Mesothelial cell of epicardium (in vitro differentiated cells): ENCODE measurements at places on chromosomes 6 and 20. TPM values are rescaled to one million over a fixed set of nuclear protein-coding genes. Genes with fewer than 3 reads are reported as not detected.

- H3K36me3 ChIP-seq = peaks cover 9% of the 10 kb centered on the region
- no peak for DNase-seq
- no peak overlapping the region for H3K4me3 ChIP-seq
Observed at GRCh38 chr20:57212534-57213276, 53.7 kb downstream of the BMP7 start.

DNA sequence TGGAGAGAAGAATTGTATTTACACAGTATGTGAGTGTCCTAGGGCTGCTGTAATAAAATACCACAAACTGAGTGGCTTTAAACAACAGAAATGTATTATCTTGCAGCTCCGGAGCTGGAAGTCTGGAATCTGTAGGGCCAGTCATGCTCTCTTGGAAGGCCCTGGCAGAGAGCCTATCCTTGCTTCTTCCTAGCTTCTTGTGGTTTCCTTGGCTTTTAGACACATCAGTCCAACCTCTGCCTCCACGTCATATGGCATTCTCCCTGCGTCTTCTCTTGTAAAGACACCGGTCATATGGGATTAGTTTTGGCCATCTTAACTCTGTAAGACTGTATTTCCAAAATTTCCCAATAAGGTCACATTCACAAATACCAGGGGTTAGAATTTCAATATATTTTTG is 10.8 kb downstream of the FNDC1 start:
- H3K4me3 ChIP-seq = no peak overlapping the region
- no peaks in the 10 kb centered on the region for H3K4me1 ChIP-seq
- no peak overlapping the region for H3K27ac ChIP-seq
- DNase-seq = no peak
- H3K36me3 ChIP-seq = no peaks in the 10 kb centered on the region

GRCh38 chr6:118859517-118860064 is 34.4 kb upstream of the ASF1A start:
- no peaks in the 10 kb centered on the region for H3K27me3 ChIP-seq
- H3K4me3 ChIP-seq = no peak overlapping the region
- no peak overlapping the region for H3K27ac ChIP-seq
- H3K4me1 ChIP-seq = no peaks in the 10 kb centered on the region
- no peak for DNase-seq

DNA sequence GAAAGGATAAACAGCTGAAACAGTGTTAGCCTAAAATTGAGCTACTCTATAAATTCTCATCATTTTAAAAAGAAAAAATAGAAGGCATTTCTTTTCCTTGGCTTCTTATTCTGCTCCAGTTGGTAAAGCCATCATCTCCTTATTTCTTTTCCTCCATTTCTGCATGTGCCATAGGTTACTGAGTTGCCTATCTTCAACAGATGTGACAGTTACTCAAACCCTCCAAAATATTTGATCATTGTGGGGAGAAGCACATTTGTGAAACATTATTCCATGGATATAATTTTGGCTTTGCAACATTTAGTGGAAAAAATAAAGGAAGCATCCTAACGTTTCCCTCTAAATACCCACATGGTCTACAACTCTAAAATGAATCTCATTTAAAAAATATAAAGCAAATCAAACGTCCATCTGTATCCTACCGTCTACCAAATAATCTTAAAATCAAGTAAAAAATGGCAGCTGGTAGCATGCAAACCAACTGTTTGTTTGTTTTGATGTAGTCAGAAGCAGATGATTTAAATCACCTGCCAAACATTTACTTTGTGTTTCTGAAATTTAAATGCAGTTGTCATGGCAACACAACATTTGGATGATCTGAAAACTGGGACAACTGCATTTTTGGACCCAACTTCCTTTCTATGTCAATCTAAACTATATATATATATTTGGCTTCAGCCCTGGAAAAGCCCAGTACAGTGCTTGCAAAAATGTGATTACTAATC is 16.8 kb upstream of the SNX9 start:
- no peaks in the 10 kb centered on the region for H3K4me1 ChIP-seq
- DNase-seq = no peak
- no peaks in the 10 kb centered on the region for H3K27me3 ChIP-seq

DNA sequence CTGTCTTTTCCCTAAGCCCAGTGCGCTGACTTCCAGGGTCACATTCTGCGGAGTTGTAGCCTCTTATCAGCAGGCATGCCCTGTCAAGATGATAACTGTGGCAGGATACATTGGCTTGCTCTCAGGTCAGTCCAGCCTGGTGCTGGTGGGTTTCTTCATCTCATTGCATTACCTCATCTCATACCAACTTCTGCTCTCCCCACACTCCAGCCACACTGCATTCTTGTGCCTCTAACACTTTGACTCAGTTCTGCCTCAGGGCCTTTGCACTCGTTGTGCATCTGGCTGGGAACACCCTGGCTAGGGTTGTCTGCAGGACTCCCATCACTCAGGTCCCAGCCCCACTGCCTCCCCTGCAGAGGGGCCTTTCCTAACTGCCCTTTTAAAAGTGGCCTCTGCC is 110.3 kb upstream of the BACH2 start:
- H3K27me3 ChIP-seq = no peaks in the 10 kb centered on the region
- H3K4me1 ChIP-seq = peaks cover 21% of the 10 kb centered on the region
- H3K36me3 ChIP-seq = no peaks in the 10 kb centered on the region
- H3K27ac ChIP-seq = no peak overlapping the region
- no peak overlapping the region for H3K4me3 ChIP-seq
- no peak for DNase-seq

DNA sequence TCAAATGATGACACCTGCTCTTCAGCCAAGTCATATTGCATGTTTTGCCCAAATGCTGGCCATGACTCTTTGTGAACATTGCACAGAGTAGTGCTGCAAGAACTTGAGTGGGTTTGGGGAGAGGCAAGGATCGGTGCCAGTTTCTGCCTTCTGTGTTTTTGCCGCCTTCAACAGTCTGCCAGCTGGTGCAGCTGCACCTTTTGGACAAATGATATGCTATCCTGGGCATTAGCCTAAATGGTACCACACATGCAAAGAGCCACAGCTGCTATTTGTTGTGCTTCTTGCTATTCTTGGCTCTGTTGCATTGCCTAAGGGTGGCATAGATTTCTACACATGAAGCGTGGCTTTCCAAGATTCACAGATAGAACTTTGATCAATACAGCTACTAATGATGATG is 189.0 kb upstream of the CCN2 start:
- no peaks in the 10 kb centered on the region for H3K27me3 ChIP-seq
- peaks cover 4% of the 10 kb centered on the region for H3K4me1 ChIP-seq
- DNase-seq = no peak
- H3K36me3 ChIP-seq = no peaks in the 10 kb centered on the region
- no peak overlapping the region for H3K4me3 ChIP-seq
- no peak overlapping the region for H3K27ac ChIP-seq

The GABRR1 gene
- not detected in 3 replicates for total RNA-seq

The PTCRA gene
- not detected in 3 replicates for total RNA-seq

The PHACTR3 gene
- 0.11 to 0.16 TPM (median 0.16 TPM) in 3 replicates for total RNA-seq

DNA sequence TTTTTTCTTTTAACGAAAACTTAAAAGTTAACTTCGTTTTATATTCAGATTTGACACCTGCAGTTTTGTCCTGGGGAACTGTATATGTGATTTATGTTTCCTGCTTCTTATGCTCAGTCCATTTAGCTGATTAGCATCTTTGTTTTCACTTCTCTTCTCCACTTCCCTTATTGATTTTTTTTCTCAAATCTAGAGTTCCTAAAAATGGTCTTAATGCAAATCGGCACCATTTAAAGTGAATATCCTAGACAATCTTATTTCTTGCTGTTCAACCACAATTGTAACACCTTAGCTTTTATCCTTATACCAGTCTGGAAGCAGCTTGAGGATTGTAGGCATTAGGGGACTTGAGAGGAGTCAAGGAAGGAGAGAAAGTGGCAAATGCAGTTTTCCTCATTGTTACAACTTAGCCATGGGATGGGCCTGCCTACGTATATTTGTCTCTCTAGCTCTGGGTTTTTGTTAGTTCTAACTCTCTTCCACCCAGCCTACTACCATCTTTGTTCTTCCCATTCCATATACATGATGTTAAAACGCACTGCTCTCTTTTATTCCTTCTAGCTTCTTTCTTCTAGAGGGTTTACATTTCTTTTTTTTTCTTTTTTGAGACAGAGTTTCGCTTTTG is 8.5 kb downstream of the QRSL1 start:
- no peaks in the 10 kb centered on the region for H3K27me3 ChIP-seq
- H3K4me1 ChIP-seq = peaks cover 7% of the 10 kb centered on the region
- peaks cover 23% of the 10 kb centered on the region for H3K36me3 ChIP-seq
- DNase-seq = no peak

GRCh38 chr6:45667300-45667699 is 289.6 kb upstream of the SUPT3H start:
- H3K27ac ChIP-seq = no peak overlapping the region
- H3K36me3 ChIP-seq = no peaks in the 10 kb centered on the region
- H3K4me1 ChIP-seq = peaks cover 5% of the 10 kb centered on the region
- H3K27me3 ChIP-seq = peaks cover 46% of the 10 kb centered on the region
- H3K4me3 ChIP-seq = no peak overlapping the region

DNA sequence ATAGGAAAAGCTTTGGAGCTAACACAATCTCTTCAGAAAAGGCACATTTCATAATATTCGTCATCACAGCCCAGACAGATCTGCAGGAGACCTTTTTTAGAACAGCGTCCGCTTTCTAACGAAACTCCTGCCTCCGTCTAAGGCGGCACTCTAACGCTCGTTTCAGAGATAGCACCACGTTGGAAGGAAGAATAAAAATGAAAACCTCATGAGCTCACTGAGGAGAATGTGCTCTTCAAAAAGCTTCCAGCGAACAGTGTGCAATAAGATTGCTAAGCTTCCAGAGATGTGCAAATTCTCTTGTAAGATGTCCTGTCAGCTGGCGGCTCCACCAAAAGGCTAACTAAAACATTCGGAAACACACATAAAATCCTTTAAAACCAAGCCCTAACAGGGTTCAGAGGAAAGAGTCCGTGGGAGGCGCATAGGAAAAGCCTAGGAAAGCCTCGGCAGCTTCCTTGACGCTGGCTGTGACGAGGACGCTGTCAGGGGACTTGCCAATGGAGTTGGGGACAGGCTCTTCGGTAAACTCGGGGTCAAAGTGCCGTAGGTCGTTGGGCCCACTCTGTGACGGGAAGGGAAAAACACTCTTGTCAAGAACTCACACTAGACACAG is 117.6 kb upstream of the SLC2A12 start:
- peaks cover 16% of the 10 kb centered on the region for H3K27me3 ChIP-seq
- peak overlapping the region; percentile 73 for H3K27ac ChIP-seq
- peaks cover 54% of the 10 kb centered on the region for H3K4me1 ChIP-seq

GRCh38 chr6:8017705-8018104 is 46.5 kb downstream of the BLOC1S5 start:
- H3K27ac ChIP-seq = no peak overlapping the region
- H3K36me3 ChIP-seq = peaks cover 13% of the 10 kb centered on the region
- DNase-seq = no peak
- peaks cover 15% of the 10 kb centered on the region for H3K4me1 ChIP-seq
- no peaks in the 10 kb centered on the region for H3K27me3 ChIP-seq
- no peak overlapping the region for H3K4me3 ChIP-seq

DNA sequence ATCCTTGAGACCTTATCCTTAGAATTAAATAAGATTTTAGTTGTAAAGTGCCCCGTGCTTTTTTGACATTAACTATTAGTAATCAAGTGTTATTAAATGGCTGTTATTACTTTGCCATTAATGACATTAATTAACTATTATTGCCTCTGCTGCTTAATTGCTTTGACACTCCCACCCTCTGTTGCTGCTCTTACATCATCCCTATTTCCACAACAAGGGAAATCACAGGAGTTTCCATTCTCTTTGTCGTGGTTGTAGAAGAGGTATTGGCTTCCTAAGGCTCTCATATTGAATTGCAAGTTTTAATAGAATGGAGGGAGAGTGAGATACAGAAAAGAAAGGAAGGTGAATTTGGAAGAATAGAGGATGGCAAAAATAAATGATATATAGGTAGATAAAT is 545.8 kb downstream of the MMUT start:
- DNase-seq = no peak
- H3K27ac ChIP-seq = no peak overlapping the region
- no peak overlapping the region for H3K4me3 ChIP-seq
- H3K36me3 ChIP-seq = no peaks in the 10 kb centered on the region

DNA sequence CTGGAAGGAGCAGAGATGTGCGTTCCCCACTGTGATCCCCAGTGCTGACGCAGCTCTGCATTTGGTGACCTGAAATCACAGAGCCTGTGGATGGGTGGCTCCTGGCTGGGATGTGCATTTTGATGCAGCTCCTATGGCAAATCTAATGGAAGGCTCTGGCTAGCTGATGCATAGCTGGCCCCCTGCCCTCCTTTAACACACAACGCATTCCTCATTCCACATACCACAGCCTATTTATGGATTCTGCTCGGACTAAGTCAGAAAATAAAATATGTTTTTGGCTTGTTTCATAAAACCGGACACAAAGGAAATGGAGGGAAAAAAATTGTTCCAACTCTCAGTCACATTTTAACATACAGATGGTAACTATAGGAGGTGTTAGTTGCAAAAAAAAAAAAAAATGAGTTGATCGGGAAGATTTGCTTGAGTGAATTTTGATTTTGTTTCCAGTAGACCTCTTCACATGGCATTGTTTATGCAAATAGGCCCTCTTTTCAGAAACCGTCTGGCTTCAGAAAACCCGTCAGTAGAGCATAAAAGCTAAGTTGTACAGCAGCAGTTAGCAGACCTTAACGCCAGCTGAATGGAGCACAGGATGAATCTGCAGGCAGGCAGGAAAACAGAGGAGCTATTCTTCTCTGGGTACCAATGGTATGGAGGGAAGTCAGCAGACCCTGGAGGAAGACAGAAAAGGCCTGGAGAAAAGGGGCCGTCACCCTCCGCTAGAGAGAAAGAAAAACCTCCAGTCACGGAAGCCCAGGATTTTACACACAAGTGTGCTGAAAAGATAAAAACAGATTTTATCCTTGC is 215.4 kb downstream of the HDGFL1 start:
- DNase-seq = no peak
- no peaks in the 10 kb centered on the region for H3K27me3 ChIP-seq
- peaks cover 5% of the 10 kb centered on the region for H3K36me3 ChIP-seq
- peak overlapping the region; percentile 45 for H3K27ac ChIP-seq

GRCh38 chr20:47999166-47999565 is 213.9 kb upstream of the SULF2 start:
- no peak overlapping the region for H3K27ac ChIP-seq
- peaks cover 9% of the 10 kb centered on the region for H3K27me3 ChIP-seq
- H3K4me1 ChIP-seq = no peaks in the 10 kb centered on the region
- H3K4me3 ChIP-seq = no peak overlapping the region
- no peak for DNase-seq

The KCNG1 gene
- total RNA-seq = 40.8 to 44.3 TPM (median 44.2 TPM) in 3 replicates

The GMEB2 gene
- total RNA-seq = 16.1 to 17.2 TPM (median 17.0 TPM) in 3 replicates

DNA sequence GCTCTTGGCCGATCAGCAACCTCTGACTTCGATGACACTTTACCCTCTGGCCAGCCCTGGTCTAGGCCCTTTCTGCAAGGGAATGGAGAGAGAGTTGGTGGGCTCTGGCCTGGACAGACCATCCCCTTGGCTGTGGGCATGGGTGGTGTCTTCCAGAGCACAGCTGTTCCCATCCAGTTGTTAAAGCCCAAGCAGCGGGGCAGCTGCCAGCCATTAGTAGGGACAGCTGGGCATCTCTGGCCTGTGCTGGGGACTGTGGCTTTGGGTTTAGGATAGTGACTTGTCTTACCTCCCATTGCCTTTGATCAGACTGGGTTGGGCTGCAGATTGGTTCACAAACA is 2.8 kb downstream of the CDC25B start:
- peaks cover 44% of the 10 kb centered on the region for H3K4me1 ChIP-seq
- DNase-seq = no peak
- no peak overlapping the region for H3K4me3 ChIP-seq
- peaks cover 20% of the 10 kb centered on the region for H3K36me3 ChIP-seq
- H3K27me3 ChIP-seq = no peaks in the 10 kb centered on the region
- H3K27ac ChIP-seq = no peak overlapping the region
